ENCODE measurements at places on chromosomes 13 and 19. TPM values are rescaled to one million over a fixed set of nuclear protein-coding genes. Genes with fewer than 3 reads are reported as not detected.

Gene VAV1
- total RNA-seq, result not detected

DNA sequence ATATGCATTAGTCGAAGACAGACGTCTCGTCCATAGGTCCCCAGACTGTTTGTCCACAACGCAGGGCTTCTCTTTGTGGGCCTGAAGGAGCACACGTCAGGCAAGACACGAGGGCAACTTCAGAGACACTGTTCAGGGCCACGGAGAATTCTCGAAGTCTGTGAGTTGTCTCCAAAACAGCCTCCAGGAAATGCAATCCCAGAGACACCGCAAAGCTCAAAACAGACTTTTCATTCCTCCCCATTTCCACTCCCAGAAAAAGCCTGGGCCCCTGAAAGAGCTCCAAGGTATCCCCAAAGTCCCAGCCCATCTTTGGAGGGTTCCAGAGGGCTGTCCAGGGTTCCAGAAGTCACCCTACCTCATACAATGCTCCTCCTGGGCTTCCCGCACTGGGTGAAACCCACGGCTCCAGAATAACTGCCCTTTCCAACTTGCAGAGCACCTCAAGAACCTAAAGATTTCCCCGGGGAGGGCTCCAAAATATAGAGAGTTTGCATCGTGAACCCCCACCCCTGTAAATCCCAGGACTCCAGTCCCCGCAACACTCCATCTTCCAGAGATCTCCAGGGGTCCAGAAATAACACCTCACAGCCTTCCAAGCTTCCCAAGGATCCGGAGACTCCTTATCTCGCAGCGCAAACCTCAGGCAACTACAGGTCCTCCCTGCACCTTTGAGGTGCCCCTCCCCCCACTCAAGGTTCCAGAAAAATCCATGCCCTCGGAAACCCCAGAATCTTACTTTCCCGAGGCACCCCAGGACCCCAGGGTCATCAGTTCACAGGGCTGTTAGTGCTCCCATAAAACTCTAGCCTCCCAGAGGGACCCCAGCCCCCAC lies 687 bp upstream of the FTL start:
- peak overlapping the region; percentile 96 for H3K27ac ChIP-seq
- H3K4me1 ChIP-seq, result peaks cover 63% of the 10 kb centered on the region
- no peaks in the 10 kb centered on the region for H3K27me3 ChIP-seq
- H3K4me3 ChIP-seq, result peak overlapping the region; percentile 93
- H3K36me3 ChIP-seq, result peaks cover 20% of the 10 kb centered on the region

Gene PVR
- total RNA-seq, result 89.7 TPM

DNA sequence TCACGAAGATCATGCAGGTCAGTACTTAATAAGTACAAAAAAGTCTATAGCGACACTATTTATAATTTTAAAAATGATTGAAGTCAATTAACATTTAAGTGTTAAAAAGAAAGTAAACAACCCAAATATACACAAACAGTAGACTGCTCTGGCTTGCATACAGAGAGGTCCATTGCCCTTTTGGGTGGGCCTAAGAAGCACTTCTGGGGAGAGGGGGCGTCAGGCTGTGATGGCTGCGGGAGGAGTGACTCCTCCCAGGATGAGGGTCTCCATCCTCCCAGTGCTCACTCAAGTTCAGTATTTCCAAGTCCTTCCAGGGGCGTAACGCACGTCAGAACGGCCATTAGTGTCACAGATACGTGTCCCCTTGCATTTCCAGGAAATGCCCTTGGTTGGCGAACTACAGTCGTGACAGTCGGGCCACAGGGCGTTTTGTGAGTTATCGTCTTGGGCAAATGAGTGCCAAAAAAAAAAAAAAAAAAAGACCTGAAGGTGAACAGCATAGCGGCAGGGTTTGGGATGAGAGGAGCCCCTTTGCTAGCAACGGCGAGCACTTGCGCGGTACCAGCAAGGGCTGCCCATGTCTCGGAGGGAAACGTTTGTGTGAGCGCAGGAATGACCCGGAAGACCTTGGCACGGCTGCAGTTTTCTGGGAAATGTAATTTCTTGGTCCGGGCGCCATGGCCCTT lies at the start of gene SCGB2B2:
SCGB2B2 (minus strand) TSS at position 463 of the 689 bp plus-strand sequence. CDS start 82,596 bp downstream, outside the sequence.
- peak within 1 kb of the TSS; percentile 85 for H3K4me3 ChIP-seq
- peaks cover 29% of the 10 kb centered on the region for H3K4me1 ChIP-seq
- DNase-seq, result no peak
- no peaks in the 10 kb centered on the region for H3K27me3 ChIP-seq
- H3K27ac ChIP-seq, result peak within 1 kb of the TSS; percentile 97
- H3K36me3 ChIP-seq, result peaks cover 35% of the 10 kb centered on the region

DNA sequence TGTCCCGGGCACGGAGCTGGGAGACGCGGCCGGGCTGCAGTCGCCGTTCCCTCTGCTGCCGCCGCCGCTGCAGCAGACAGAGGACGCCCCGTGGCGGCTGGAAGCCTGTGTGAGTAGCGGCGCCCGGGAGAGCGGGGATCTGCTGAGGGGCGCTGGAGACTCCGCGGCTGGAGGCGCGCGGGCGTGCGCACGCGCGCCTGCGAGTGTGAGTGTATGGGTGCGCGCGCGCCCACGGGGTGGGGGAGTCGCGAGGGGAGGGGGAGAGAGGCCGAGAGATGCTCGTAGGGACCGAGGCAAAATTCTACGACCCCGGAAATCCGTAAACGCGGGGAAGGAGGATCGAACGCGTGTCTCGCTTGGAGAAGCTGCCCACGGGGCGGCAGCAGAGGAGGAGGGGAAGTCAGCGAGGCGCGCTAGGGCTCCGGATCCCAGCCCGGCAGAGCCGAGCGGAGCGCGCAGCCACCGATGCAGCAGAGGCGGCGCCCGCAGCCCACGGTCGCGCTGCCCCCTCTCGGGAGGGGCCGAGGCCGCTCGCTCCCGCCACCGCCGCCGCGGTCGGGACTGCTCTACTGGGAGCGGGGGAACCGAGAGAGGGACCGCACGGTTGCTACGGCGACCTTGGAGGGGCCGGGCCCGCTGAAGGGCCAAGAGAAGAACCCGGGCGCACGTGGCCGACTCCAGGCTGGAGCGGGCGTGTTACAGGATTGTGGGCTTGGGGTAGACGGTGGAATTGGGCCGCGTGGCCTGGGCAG lies at the start of gene ENOX1:
ENOX1 (minus strand) TSS at position 207 of the 752 bp plus-strand sequence.
- peaks cover 19% of the 10 kb centered on the region for H3K4me1 ChIP-seq
- DNase-seq, result peak; percentile 86
- H3K27ac ChIP-seq, result peak within 1 kb of the TSS; percentile 51
- H3K27me3 ChIP-seq, result no peaks in the 10 kb centered on the region

GRCh38 chr19:1882089-1882785 lies 3.1 kb downstream of the ABHD17A start:
- peak overlapping the region; percentile 54 for H3K27ac ChIP-seq
- H3K4me1 ChIP-seq, result peaks cover 28% of the 10 kb centered on the region
- no peaks in the 10 kb centered on the region for H3K36me3 ChIP-seq
- DNase-seq, result no peak
- peak overlapping the region; percentile 92 for H3K4me3 ChIP-seq

Gene KIR2DL1
- not detected for total RNA-seq

DNA sequence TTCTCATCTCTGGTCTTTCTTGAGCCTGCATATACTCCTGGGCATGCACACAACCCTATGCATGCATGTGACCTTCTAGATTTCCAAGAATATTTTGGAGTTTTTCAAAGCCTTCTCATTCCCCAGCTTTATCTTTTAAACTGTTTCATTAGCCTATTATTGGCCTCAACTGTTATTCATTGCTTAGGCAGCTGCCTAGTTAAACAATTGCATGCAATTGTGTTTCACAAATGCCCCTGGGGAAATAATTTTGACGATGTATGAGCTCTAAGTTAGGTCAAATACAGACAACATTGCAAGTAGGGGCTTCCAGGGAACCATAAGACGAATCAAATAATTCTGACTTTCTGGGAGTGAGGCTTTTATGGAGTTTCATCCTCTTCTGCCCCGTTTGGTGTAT lies 2.3 kb upstream of the UPK1A start:
- DNase-seq, result no peak
- H3K27me3 ChIP-seq, result peaks cover 1% of the 10 kb centered on the region
- H3K27ac ChIP-seq, result no peak overlapping the region
- H3K4me1 ChIP-seq, result no peaks in the 10 kb centered on the region
- no peak overlapping the region for H3K4me3 ChIP-seq

- no peak for DNase-seq
- H3K4me3 ChIP-seq, result no peak overlapping the region
- peaks cover 5% of the 10 kb centered on the region for H3K27me3 ChIP-seq
- no peaks in the 10 kb centered on the region for H3K4me1 ChIP-seq
Observed at GRCh38 chr19:7692417-7693088, 9.4 kb downstream of the FCER2 start.

DNA sequence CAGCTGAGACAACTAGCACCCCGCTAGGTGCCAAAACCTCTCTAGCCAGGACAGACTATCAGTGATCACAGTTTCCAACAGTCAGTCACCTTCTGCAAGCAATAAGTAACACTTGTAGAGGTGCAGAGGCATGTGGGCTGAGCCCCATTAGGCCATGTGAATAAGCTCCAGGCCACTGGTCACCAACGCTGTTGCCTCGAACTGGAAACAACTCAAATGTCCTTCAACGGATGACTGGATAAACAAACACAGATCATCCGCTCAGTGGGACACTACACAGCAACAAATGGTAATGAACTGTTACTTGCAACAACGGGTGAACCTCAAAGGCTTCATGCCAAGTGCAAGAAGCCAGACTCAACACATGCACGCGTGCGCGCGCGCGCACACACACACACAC lies 27.5 kb upstream of the TMEM160 start:
- H3K4me3 ChIP-seq, result no peak overlapping the region
- DNase-seq, result no peak
- H3K27me3 ChIP-seq, result no peaks in the 10 kb centered on the region
- peaks cover 14% of the 10 kb centered on the region for H3K36me3 ChIP-seq
- no peak overlapping the region for H3K27ac ChIP-seq

DNA sequence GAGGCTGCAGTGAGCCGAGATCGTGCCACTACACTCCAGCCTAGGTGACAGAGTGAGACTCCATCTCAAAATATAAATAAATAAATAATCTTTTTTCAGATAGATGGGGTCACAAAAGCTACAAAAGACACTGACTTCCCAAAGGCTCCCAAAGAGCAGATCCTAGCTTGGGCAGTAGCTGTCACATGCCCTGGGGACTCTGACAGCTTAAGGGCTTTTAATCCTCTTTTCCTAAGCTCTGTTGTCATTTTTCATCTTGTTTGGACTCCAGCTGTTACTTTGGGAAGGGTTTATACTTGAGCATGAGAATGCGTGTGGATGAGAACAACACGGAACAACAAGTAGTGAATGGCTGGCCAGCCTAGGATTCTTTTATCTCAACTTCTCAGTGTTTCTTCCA lies 231.7 kb downstream of the MZT1 start:
- DNase-seq, result no peak
- no peak overlapping the region for H3K27ac ChIP-seq
- no peak overlapping the region for H3K4me3 ChIP-seq
- H3K27me3 ChIP-seq, result peaks cover 7% of the 10 kb centered on the region
- no peaks in the 10 kb centered on the region for H3K36me3 ChIP-seq

Gene PPM1N
- not detected for total RNA-seq

Gene TUBA3C
- not detected for total RNA-seq

DNA sequence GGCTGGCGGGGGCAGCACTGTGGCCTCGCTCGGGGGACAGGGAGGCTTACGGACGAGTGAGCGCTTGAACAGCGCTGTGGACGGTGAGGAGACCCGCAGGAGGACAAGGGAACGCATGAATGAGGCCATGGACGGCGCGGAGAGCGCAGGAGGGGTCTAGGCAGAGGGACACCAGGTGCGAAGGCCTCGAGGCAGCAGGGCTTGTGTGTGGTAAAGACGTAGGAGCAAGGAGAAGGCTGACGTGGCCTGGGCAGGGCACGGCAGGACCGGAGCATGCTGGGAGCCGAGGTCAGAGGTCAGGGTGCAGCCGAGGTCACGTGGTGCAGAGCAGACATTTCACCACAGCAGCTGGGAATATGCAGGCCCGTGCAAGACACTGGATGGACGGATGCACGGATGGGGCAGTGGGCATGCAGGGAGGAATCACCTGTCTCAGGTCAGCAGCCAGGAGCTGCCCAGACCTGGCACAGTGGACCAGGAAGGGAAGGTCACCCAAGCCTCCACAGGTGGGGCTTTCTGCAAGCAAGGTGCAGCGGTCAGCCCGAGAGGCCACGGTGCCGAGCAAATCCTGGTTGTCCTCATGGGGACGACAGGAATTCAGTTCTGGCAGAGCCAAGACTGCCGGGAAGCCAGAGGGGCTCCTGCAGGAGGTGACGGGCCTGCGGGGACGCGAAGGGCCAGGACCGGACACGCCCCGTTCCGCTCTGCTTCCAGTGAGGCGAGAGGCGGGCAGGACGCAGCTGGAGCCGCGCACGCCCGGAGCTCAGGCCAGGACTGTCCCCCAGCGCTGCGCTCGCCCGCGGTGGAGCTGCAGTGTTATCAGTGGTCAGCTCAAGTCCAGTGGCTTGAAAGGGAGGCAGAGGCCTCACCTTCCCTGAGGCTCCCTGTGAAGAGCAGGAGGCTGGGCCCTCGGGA lies 72.2 kb downstream of the RASA3 start:
- no peaks in the 10 kb centered on the region for H3K27me3 ChIP-seq
- H3K27ac ChIP-seq, result peak overlapping the region; percentile 57
- no peak overlapping the region for H3K4me3 ChIP-seq
- no peak for DNase-seq

GRCh38 chr13:74110053-74110452 lies 24.2 kb downstream of the KLF12 start:
- no peaks in the 10 kb centered on the region for H3K27me3 ChIP-seq
- no peak overlapping the region for H3K27ac ChIP-seq
- peaks cover 53% of the 10 kb centered on the region for H3K4me1 ChIP-seq
- peaks cover 3% of the 10 kb centered on the region for H3K36me3 ChIP-seq
